ENCODE measurements at places on chromosomes 5 and 9. TPM values are rescaled to one million over a fixed set of nuclear protein-coding genes. Genes with fewer than 3 reads are reported as not detected.

- no peak for DNase-seq
- H3K27me3 ChIP-seq: no peaks in the 10 kb centered on the region
- no peak overlapping the region for H3K27ac ChIP-seq
- H3K4me3 ChIP-seq: no peak overlapping the region
- H3K4me1 ChIP-seq: no peaks in the 10 kb centered on the region
- no peaks in the 10 kb centered on the region for H3K36me3 ChIP-seq
These were observed 440.5 kb upstream of the TLE4 start for GRCh38 chr9:79131246-79131774.

DNA sequence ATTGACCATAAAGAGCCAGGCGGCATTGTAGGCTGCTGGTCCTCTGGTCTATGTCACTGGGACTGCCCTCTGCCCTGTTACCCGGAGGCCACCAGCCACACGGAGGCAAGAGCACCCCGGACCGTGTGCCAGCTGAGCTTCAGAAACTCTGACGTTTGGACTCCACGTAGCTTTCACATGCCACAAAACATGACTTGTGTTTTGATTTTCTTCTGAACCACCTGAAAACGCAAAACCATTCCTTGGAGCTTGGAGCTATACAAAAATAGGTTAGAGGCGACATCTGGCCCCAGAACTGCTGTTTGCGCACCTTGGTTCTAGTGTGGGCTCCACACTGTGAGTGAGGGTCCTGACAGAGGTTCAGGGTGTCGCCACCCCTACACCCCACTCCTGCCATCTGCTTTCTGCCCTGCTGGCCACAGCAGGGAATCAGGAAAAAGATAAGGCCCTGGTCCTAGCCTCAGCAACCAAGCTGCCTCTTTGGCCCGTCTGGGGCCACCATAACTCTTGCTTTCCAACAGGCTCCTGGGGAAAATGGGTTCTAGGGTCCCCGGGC lies 151.3 kb upstream of the IRX2 start:
- no peaks in the 10 kb centered on the region for H3K36me3 ChIP-seq
- no peak for DNase-seq
- no peak overlapping the region for H3K4me3 ChIP-seq
- no peaks in the 10 kb centered on the region for H3K4me1 ChIP-seq

DNA sequence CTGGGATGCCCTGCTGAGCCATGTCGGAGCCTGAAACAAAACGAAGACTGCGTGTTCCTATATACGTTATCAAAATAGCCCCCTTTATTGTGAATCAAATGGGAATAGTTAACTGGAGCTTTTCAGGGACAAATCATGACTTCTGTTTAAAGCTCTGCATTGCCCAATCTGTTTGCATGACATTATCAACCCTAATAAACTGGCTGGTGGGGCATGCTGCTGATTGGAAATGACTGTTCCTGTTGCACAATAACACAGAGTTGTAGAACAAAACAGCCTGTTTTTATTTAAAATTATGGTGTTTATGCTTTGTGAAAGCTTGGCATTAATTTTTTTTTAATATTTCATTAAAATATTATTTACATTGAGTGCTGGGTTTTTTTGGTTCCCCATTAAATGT lies 215.5 kb downstream of the TMEM167A start:
- no peaks in the 10 kb centered on the region for H3K27me3 ChIP-seq
- no peaks in the 10 kb centered on the region for H3K4me1 ChIP-seq
- H3K4me3 ChIP-seq: no peak overlapping the region

DNA sequence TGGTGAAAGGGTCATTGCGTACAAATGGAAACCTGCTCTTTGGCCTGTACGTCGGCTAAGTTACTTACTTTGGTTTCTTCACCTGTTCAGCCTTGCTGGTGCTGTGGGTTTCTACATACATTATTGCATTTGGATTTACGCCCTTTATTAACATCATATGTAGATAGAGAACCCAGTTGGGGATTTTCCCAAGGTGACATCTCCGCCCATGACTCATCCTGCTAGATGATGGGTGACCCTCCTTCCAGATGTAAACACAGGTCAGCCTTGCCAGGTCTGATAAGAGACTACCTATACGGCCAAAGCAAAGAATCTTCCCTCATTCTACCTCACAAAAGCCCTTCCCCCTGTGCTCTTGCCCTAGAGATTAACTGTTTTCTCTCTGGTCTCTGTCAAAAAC lies 360.9 kb downstream of the KDM4C start:
- no peaks in the 10 kb centered on the region for H3K4me1 ChIP-seq
- H3K27ac ChIP-seq: no peak overlapping the region
- DNase-seq: no peak

DNA sequence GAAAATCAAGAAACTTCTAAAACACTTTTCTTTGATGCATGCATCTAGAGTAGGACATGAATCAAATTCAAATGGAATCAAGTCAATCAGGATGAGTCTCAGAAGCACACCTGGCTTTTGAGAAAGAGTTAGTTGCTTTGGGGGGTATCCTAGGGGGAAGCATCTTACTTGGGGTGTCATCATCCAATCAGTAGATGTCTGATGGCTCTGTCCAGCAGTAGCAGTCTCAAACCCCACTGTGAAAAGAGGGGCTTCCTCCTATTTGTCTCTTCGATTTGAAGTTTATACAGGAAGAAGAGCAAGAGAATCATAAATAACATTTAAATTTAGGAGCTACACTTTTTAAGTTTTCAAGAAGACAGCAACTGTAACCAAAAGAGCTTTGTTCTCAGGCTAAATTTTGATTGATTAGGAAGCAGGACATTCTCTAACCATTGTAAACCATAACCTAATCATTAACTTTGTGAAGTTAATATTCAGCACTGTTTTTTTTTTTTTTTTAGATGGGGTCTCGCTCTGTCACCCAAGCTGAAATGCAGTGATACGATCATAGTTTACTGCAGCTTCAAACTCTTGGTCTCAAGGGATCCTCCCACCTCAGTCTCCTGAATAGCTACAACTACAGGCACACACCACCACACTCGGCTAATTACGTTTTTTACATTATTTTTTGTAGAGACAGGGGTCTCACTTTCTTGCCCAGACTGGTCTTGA lies 614.7 kb downstream of the CSNK1G3 start:
- no peak overlapping the region for H3K27ac ChIP-seq
- no peak for DNase-seq
- H3K36me3 ChIP-seq: no peaks in the 10 kb centered on the region
- H3K27me3 ChIP-seq: no peaks in the 10 kb centered on the region
- H3K4me3 ChIP-seq: no peak overlapping the region

DNA sequence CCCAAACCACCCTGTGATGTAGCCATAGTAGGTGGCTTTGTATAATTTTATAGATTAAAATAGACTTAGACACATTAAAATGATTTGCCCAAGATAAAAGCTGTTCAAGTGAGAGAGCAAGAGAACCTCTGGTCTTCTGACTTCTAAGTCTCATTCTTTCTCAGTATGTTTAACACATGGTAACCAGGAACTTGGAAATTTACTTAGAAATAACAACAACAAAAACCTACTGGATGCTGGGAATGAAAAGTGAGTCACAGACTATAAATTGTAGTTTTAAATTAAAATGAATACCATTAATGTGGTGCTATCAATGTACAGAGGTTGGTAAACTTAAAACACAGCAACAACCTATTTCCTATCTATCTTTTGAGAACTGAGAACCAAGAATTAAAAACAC lies 30.4 kb downstream of the HMGCR start:
- H3K4me1 ChIP-seq: no peaks in the 10 kb centered on the region
- no peaks in the 10 kb centered on the region for H3K36me3 ChIP-seq
- H3K27me3 ChIP-seq: no peaks in the 10 kb centered on the region
- H3K27ac ChIP-seq: no peak overlapping the region

- no peaks in the 10 kb centered on the region for H3K36me3 ChIP-seq
- no peak overlapping the region for H3K27ac ChIP-seq
- no peaks in the 10 kb centered on the region for H3K27me3 ChIP-seq
These were observed 45.7 kb downstream of the PPARGC1B start for GRCh38 chr5:149775785-149776184.

- no peak overlapping the region for H3K4me3 ChIP-seq
- no peaks in the 10 kb centered on the region for H3K36me3 ChIP-seq
- H3K27me3 ChIP-seq: no peaks in the 10 kb centered on the region
- H3K4me1 ChIP-seq: peaks cover 41% of the 10 kb centered on the region
- DNase-seq: no peak
These were observed 46.5 kb downstream of the SLC44A1 start for GRCh38 chr9:105290954-105291353.

GRCh38 chr9:98171176-98171925 lies 21.1 kb downstream of the CORO2A start:
- no peak overlapping the region for H3K27ac ChIP-seq
- no peak for DNase-seq
- no peak overlapping the region for H3K4me3 ChIP-seq
- no peaks in the 10 kb centered on the region for H3K27me3 ChIP-seq
- H3K36me3 ChIP-seq: no peaks in the 10 kb centered on the region

GRCh38 chr9:132814937-132815336 lies 63.1 kb downstream of the AK8 start:
- no peak for DNase-seq
- no peaks in the 10 kb centered on the region for H3K36me3 ChIP-seq
- peaks cover 13% of the 10 kb centered on the region for H3K27me3 ChIP-seq
- H3K4me3 ChIP-seq: no peak overlapping the region
- H3K4me1 ChIP-seq: no peaks in the 10 kb centered on the region

- DNase-seq: no peak
- H3K36me3 ChIP-seq: no peaks in the 10 kb centered on the region
- no peak overlapping the region for H3K4me3 ChIP-seq
- no peaks in the 10 kb centered on the region for H3K4me1 ChIP-seq
- no peak overlapping the region for H3K27ac ChIP-seq
These were observed 233.8 kb upstream of the FBXL7 start for GRCh38 chr5:15266229-15266628.

DNA sequence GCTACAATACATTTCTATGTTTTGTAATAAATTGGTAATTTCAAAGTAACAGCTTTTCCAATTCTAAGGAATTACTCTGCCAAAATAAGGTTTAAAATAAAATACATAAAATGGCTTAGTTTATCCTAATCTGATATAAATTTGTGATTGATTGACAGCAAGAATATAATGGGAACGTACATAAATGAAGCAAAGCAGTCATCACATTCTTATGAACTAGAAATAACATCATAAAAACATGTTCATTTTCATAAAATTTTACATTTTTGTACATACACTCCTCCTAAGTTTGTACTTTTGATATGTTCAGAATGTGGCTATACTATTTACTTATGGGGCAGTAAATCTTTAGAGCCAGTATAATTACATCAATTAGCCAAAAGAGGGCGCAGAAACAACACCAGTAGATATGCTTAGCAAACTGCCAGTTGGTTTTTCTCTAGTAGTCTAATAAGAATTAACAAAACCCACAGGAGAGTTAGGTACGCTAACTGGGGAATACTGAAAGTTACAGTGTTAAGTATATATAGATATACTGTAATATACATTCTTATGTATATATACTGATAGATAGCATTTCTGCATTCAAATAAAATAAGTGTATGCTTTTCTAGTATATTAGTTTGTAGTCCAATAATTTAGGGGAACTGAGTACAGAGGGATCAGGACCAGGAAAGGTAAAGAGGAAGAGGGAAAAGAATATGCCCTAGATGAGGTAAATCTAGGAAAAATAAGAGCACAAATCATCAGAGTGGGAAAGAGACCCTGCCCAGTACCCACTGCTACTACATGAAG lies 76.8 kb downstream of the ZDHHC21 start:
- DNase-seq: no peak
- H3K27ac ChIP-seq: no peak overlapping the region
- no peaks in the 10 kb centered on the region for H3K36me3 ChIP-seq
- no peak overlapping the region for H3K4me3 ChIP-seq
- no peaks in the 10 kb centered on the region for H3K4me1 ChIP-seq

- H3K36me3 ChIP-seq: no peaks in the 10 kb centered on the region
- H3K27ac ChIP-seq: no peak overlapping the region
- H3K27me3 ChIP-seq: no peaks in the 10 kb centered on the region
- no peak overlapping the region for H3K4me3 ChIP-seq
- H3K4me1 ChIP-seq: no peaks in the 10 kb centered on the region
These were observed 276.9 kb downstream of the OSTF1 start for GRCh38 chr9:75365196-75365595.

DNA sequence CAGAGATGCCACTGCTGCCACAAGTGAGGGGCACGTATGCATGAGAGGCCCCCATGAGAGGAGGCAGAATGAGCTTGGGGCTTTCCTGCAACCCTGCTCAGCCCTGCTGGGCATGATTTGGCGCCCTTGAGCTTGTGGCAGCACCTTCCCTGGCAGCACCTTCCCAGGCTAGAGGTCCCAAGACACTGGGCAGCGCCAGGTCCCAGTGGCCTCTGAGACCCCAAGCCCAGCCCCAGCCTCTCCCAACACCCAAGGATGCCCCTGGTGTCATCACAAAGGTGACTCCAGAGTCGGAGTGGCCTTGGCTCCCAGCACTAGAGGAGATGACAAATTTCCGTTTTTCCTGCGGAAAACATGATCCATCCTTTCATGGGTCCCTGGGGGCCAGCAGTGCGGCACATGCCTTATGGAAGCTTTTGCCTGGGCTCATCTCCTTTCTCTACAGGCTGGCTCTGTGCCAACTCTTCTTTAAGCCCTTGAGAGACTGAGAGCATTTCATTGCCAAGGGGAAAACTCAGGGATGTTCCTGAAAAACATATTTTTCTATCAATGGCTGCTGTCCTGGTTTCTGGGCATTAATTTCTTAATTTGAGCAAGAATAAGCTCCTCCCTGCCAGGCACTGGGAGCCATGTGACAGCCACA lies 77.1 kb upstream of the ADAMTS2 start:
- H3K27ac ChIP-seq: no peak overlapping the region
- no peaks in the 10 kb centered on the region for H3K36me3 ChIP-seq
- no peak overlapping the region for H3K4me3 ChIP-seq
- DNase-seq: no peak
- peaks cover 95% of the 10 kb centered on the region for H3K27me3 ChIP-seq
- no peaks in the 10 kb centered on the region for H3K4me1 ChIP-seq

DNA sequence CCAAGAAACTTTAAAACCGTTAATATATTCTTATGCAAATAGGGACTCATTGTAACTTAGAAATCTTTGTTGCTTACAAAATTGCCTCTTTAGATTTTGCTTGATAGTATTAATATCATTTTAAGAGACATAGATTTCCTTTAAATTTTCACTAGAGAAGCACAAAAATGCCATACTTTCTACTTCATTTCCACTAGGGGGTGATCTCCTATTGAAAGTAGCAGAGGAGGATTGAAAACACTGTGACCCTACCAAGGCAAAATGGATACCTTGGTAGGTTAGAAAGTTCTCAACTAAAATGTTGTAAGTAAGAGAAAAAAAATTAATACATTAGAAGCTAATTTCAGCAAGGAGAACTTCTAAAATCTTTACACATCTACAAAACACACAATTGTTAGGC lies 204.9 kb downstream of the CHSY3 start:
- no peaks in the 10 kb centered on the region for H3K36me3 ChIP-seq
- no peaks in the 10 kb centered on the region for H3K27me3 ChIP-seq
- no peak for DNase-seq
- H3K4me1 ChIP-seq: no peaks in the 10 kb centered on the region
- H3K4me3 ChIP-seq: no peak overlapping the region

GRCh38 chr9:137441935-137442321 lies 771 bp upstream of the ENTPD8 start:
- no peak overlapping the region for H3K27ac ChIP-seq
- H3K27me3 ChIP-seq: no peaks in the 10 kb centered on the region
- H3K4me3 ChIP-seq: 0 out of 2 replicates have a peak overlapping the region, but pooled peaks have one; percentile 24

- no peak for DNase-seq
- no peak overlapping the region for H3K4me3 ChIP-seq
- H3K4me1 ChIP-seq: peaks cover 33% of the 10 kb centered on the region
- H3K27me3 ChIP-seq: no peaks in the 10 kb centered on the region
- H3K27ac ChIP-seq: no peak overlapping the region
- H3K36me3 ChIP-seq: no peaks in the 10 kb centered on the region
These were observed 36.5 kb upstream of the ANKRD33B start for GRCh38 chr5:10527281-10527950.

SPRY4 gene
- 6.9 TPM for total RNA-seq

LTC4S gene
- total RNA-seq: 9.7 TPM

CYLC2 gene
- not detected for total RNA-seq

TRIM7 gene
- total RNA-seq: 10.4 TPM
